ENCODE measurements at places on chromosomes 11 and 22.

DNA sequence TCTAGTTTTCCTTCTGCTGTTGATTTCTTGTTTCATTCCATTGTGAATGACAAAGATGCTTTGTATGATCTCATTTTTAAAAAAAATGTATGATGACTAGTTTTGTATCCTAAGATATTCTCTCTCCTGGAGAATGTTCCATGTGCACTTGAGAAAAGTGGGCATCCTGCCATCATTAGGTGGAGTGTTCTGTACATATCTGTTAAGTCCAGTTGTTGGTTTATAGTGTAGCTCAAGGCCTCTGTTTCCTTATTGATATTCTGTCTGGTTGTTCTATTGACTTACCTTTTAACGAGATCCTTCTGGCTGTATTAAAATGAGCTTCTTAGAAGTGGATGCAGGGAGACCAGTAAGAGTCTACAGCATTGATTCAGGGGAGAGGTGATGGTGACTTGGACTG, 35.2 kb downstream of the SGSM1 start:
- DNase-seq, result no peak

- no peak for DNase-seq
Measured at GRCh38 chr22:29454276-29454675, 15.9 kb downstream of the RFPL1 start.

DNA sequence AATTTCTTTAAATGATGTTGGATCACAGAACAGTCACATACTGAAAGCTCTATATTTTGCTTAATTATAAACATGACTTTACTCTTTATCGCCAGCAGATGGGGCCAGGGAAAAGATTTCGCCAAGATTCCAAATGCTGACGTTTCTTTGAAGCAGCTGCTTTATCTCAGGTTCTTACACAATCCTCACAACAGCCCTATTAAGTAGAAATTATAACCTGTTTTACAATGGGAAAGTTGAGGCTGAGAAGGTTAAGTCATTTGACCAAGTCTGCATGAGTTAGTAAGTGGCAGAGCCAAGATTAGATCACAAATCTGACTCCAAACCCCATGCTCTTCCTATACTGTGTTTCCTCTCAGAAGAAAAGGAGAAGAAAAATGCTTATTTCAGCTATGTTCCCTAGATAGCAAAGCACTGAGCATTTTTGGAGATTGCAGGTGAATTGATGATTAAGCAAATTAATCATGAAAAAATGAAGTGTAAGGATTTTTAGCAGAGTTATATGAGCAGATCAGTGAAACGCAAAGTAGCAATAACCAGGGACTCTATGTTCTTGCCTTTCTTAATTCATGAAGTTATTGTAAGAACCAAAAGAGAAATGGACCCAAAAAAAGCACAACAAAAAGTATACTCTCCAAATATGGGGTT, 79.0 kb downstream of the AASDHPPT start:
- DNase-seq, result no peak

DNA sequence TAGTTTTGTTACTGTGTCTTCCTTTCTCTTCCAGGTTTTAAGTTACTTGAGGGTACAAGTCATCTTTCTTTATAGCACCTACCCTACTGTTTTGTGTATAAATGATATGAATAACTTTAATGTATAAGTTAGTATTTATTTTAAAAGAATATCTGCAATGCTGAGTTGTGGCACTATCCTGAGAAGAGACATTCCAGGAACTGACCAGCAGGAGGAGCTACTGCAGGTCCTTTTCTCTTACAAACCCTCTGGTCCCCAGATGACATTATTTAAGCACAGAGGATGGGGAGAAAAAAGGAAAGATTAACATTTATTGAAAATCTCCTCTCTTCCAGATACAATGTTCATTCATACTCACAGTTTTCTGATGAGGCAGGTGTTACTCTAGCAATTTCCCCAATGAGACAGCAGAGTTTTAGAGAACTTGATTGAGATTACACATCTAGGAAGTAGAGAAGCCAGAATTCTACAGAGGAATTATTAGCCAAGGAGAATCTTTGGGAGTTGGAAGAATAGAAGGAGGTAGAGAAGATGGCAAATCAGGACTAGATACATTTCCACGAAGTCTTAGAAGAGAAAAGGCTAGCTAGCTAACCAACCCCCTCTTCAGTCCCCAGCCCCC, 541.2 kb upstream of the API5 start:
- DNase-seq, result no peak

- DNase-seq, result no peak
Measured at GRCh38 chr11:68436985-68437926, 23.3 kb upstream of the PPP6R3 start.

GRCh38 chr22:31122532-31123291, at the start of gene INPP5J:
INPP5J (plus strand) TSS chr22:31122966; CDS start chr22:31123015, 49 bp downstream.
- no peak for DNase-seq

DNA sequence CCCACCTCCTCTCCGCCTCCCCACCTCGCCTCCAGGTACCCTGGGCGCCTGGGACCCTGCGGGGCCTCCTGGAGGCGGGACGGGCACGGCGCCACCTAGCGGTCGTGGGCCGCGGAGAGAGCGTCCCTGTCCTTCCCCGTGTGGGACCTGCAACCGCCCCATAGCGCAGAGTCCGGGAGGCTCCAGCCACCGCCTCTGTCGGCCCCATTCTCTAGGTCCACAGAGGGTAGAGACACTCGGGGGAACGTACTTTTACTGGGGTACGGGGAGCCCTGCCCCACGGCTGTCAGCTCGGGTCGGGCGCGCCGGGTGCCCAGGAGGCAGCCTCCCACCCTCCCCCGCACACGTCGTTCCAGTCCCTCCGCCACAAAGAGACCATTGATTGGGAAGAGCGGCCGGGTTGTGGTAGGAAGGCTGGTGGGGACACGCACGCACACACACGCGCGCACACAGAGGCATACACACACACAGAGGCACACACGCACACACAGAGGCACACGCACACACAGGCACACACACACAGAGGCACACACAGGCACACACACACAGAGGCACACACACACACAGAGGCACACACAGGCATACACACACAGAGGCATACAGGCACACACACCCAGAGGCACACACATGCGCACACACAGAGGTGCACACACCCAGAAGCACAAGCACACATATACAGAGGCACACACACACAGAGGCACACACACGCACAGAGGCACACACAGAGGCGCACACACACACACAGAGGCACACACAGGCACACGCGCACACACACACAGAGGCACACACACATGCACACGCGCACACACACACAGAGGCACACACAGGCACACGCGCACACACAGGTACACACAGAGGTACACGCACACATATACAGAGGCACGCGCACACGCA, 12.6 kb upstream of the NECTIN1 start:
- DNase-seq, result peak; percentile 24

DNA sequence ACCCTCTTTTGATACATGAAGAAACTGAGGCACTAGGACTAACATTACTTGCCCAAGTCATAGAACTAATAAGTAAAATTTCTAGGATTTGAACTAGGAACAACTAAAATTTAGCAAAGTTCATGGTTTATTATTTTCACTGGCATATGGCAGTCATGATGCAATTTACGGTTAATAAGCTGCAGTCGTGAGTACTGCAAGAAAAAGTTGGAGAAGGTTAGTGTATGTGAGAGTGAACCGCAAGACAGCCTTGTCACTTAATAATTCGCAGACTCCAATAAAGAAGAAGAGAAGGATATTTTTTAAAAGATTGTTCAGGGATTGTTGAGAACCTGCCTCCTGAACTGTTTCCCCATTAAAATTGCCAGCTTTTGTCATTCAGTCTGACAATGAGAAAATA, 663.4 kb upstream of the TENM4 start:
- DNase-seq, result no peak

- no peak for DNase-seq
Measured at GRCh38 chr22:24942301-24942700, 4.2 kb downstream of the LHFPL7 start.

GRCh38 chr11:72232260-72233055, 7.9 kb downstream of the INPPL1 start:
- DNase-seq, result no peak

DNA sequence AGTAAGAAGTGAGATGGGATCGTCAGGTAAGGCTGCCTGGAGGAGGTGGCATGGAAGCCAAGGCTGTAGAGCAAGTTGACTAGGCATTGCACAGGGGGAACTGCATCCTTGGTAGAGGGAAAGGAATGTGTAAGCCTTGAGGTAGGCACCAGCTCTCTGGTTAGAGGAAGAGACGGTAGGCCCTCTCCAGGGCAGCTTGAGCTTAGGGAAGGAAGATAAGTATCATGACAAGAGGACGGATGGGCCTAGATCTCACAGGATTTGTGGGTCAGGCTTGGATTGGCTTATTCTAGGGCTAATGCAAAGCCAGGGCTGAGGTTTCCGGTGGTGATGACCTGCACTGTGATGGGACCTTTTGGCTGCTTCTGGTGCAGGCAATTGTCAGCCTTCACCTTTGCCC, 1035.8 kb downstream of the TBC1D22A start:
- DNase-seq, result no peak

DNA sequence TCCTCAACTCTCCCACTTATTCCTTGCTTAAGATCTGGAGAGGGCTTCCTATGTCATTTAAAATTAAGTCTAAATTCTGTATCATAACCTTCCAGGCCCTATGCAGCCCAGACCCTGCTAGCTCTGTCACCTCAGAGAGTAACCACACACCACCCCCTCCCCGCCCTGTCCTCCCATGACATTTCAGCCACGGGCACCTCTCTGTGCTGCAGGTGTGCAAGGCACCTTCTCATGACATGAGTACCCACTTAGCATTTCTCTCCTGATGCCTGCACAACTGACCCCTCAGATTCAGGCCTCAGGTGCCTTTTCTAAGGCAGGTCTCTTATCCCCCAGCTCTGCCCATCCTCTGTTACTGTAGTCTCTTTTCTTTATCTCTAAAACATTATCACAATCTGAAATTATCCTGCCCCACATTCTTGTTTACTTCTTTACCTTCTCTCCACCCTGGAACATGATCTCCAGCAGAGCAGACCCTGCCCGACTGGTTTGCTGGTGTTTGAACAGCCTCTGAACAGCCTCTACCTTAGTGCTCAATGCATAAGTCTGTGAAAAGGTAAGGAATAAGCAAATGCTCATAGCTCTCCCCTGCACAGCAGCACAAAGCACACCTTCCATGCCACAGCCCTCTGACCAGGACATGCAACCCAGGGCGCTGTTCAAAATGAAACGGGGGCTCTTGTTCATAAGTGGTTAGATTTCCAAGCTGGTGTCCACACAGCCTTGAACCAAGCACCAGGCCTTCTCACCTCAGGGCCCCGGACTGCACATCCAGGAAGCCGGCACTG, 196.1 kb upstream of the B3GAT1 start:
- no peak for DNase-seq

DNA sequence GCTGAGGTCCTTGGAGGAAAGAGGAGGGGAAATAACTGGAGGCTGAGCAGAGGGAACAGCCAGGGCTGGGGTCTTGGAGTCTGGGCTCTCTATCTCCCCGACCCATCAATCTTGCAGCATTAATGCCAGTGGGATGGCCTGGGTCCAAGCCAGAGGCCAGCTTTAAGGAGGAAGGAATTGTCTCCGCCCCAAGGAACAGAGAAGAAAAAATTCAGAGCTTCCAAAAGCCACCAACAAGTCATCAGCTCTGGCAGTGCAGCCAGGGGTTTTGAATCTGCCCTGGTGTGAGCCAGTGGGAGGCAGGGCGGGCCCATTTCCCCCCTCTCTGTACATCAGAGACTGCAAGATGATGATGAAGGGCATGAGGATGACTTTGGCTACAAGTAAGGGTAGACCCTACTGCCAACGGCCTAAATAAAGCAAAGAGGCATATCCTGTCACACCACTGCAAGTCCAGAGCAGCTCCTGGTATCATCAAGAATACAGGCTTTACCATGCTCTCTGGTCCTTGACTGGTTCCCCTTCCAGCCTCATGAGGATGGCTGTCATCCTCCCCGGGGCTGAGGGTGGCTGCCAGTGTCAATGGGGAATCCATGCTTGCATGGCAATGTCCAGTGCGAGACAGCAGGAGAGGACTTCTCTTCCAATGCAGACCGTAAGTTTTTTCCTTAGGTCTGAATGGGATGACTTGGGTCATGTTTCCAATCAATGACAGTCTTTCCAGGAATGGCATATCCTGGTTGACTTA, 34.4 kb downstream of the LRRC32 start:
- DNase-seq, result no peak

DNA sequence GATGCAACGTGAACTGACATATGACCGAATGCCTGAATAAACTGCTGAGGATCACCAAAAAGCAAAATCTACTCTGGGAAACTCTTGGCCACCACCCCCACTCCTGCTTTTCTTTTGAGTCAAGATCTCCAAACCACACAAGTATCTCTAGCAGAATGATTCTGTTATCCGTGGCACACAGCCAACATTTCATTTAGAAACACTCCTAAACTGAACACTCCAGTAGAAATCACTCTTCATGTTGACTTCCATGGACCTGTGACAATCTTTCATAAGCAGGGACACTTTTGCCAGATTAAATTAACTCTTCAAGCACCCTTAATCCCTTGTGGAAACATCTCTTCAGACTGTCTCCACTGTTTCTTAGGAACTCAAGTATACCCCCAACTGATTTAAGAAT, 44.4 kb downstream of the VSIG10L2 start:
- no peak for DNase-seq

DNA sequence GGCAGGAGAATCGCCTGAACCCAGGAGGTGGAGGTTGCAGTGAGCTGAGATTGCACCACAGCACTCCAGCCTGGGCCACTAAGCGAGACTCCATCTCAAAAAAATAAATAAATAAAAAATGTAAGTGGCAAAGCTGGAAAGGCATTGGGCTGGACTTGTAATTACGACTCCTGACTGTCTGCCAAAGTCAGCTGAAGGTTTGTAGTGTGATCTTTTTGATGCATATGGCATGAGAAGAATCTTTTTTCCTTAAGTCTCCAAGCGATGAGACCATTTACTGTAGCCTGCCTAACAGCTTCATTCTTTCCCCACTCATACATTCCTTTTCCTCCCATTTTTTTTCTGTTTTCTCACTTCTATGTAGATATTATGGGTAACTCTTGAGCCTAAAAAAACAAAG, 24.8 kb downstream of the CTNND1 start:
- DNase-seq, result no peak

GRCh38 chr11:85619499-85619898, 7.6 kb downstream of the DLG2 start:
- DNase-seq, result no peak

GRCh38 chr11:125090816-125091215, 20.6 kb downstream of the TMEM218 start:
- DNase-seq, result no peak

DNA sequence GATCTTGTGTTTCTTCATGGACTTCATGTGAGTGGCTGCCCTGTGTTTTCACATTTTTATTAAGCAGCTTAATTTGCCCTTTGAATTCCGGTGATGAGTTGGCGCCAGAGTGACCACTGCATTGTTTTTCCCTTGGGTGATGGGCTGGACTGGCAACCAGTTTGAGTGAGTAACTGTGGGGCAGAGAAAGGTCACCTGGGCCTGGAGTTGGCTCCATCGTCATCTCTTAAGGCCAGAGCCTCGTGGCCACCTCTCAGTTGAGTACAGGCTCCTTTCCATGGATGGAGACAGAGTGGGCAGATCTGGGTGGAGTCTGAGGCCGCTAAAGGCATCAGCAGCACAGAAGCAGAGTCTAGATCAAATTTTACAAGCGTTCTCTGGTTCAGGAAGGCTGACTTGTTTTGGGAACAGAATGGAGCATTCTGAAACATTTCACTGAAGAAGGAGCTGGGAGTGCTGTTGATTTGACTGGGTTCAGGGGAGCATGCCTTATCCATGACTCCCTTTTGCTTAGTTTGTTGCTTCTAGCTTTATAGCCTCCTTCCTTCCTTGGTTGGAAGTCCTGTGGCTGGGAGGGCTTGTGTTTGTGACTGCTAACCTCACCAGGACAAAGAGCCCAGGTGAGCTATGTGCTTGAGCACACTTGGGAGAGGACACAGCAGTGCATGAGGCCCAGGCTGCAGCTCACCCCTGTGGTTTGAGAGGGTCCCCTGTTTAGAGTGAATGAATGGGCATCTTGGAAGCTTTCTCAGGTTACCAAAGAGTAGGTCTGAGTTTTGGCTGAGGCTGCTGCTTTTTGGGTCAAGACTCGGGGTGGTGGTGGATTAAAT, 7.8 kb downstream of the BCR start:
- DNase-seq, result no peak

Data from activated naive CD4-positive, alpha-beta T cell (primary cell).